ENCODE measurements at places on chromosomes 2 and 18.

DNA sequence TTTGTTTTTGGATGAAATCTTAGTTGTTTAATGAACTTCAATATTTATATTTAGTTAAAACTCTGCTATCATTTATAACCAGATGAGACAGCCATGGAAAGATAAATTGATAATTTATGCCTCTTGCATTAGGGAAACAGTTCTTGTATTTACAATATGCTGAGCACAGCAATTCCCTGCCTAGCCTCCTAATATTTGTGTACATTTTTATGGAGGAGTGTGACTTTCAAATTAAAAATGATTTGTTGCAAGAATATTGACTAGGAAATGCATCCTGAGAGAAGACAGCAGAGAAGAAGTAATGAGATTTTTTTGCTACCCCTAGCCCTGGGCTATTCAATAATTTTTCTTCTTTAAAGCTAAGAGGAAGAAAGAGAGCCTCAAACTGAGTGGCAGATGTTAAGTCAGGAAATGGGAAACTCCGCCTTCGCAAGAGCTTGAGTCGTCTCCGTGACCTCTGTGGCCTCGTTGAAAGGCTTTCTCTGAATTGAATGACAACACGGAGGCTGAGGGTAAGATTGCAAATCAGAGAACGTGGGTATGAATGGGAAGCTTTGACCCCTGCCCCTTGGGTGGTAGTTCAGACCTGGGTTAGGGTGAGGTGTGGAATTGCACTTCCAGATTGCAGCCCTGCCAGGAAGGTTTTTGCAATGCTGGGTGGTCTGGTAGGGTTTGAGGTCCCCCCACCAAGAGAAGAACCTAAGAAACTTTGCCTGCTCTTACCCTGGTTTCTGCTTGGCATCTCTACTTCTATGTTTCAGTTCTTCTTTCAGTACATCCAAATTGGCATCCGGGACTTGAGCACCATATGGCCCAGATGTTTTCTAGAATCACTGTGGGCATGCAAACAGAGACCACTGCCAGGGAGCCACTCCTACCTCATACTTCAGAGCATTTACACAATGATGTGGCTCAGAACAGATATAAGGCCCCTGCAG is 210.3 kb upstream of the RBMS1 start:
- no peak for ATAC-seq

GRCh38 chr2:3670376-3670775 is 12.4 kb downstream of the ALLC start:
- no peak for ATAC-seq

DNA sequence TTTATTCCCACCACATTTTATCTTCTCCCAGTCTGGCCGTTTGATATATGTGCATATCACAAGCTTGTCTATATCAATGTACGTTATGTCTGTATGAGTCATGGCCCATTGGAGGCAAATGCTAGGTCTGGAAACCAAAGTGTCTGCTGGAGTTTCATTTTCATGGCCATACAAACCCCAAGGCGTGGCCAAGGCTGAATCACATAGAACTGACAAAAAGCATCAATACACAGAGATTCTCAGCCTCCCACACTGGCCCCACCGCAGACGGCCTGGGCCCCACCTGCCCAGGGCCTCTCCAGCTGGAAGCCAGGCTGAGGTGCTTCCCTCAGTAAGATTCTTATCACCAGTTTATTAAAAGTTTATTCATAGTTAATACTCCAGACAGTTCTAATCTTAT is 40.5 kb upstream of the SALL3 start:
- ATAC-seq, result no peak

DNA sequence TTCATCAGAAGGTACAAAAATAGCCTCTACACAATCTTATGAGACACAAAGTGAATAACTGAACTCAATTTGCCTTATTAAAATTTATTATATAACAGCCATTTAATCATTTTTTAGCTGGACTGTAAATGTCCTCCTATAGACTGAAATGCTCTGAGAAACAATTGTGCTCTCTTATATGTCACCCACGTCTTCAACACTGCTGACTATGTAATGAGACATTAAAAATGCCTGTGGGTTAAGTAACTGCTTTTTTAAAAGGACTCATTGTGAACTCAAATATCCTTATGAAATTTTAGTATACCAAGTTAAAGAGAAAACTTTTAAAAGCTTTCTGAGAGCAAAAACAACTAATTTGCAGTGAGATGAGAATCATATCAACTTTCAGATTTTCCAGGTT is 10.4 kb upstream of the GALNT1 start:
- ATAC-seq, result no peak

DNA sequence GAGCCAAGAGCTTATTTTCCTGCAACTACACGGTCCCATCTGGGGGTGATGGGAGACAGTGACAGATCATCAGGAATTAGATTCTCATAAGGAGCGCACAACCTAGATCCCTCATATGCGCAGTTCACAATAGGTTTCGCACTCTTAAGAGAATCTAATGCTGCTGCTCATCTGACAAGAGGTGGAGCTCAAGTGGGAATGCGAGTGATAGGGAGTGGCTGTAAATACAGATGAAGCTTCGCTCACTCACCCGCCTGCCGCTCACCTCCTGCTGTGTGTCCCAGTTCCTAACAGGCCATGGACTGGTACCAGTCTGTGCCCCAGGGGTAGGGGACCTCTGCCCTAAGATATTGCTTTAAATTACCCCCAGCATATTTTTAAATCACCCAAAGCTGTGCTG is 10.8 kb downstream of the LRRFIP1 start:
- ATAC-seq, result no peak

DNA sequence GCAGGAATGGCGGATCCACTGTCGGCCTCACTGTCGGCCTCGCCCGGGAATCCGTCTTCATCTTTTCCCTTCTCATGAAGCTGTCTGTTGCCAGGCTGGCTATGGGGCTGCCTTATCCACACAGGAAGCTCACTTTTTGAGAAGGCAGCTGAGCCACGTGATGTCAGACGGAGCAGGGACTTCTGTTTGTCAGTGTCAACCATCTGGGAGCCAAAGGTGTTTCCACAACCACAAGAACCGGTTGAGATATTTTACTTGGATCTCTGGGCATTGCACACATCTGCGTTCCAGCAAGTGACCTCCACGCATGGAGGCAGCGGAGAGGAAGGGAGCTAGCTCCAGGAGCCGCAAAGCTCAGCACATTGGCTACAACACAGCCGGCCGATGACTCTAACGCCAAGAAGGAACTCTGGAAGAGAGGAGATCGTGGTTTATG is 27.4 kb upstream of the TAF1B start:
- ATAC-seq, result no peak

GRCh38 chr2:209305026-209305425 is 118.8 kb upstream of the MAP2 start:
- no peak for ATAC-seq

DNA sequence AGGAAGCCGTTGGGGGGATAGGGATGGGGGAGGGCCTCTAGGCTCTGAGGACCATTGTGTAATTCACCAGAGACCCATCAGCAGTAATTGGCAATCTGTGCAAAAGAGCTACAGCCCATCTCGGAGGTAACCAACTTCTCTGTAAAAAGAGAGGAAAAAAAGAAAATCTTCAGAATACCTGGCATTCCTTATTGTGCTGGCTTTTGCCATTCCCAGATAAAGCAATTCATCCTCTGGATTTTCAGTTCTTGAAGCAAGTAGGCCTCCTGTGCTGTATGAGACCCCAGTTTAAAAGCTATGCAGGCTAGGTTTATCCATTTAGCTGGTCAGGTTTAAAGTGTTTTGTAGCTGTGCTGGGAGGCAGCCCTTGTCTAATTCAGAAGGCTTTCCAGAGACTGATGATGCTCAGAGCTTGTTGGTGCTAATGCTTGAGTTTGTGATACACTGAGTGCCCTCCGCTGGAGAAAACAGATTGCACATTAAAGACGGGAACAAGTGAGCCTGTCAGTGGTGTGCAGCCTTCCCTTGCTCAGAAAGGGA is at the start of gene LRRTM4:
TSS of gene LRRTM4 (minus strand) at position 446 of the 540 bp plus-strand sequence.
- ATAC-seq, result no peak

DNA sequence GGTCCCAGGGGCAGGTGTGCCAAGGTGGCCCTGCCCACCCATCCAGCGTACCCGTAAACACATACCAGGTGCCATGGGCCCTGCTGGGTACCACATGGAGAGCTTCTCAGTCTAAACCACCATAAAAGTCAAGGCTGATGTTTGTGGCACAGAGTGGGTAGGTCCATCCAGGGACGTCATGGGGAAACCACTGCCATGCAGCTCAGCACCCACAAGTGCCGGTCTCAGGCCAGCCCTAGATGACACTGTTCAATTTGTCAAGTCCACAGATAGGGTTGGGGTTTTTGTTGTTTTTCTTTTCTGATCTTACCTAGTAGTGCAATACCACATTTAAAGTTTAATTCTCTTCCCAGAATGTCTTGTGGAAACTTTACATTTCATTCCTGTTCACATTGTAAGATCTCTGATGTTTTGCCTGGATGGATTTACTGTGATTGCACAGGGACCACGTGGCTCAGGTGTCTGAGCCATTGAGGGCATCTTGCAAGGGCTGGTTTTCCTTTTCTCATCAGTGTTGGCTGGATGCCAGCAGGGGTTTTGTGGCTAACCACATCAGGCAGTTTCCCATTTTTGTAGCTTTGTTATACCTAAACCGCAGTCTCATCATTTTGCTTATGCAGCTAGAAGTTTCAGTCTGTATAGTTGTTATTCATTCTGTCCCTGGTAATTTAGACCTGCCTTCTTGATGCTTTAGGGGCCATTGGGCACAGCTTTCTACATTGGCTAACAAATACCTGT is 64.7 kb downstream of the STK25 start:
- ATAC-seq, result no peak

DNA sequence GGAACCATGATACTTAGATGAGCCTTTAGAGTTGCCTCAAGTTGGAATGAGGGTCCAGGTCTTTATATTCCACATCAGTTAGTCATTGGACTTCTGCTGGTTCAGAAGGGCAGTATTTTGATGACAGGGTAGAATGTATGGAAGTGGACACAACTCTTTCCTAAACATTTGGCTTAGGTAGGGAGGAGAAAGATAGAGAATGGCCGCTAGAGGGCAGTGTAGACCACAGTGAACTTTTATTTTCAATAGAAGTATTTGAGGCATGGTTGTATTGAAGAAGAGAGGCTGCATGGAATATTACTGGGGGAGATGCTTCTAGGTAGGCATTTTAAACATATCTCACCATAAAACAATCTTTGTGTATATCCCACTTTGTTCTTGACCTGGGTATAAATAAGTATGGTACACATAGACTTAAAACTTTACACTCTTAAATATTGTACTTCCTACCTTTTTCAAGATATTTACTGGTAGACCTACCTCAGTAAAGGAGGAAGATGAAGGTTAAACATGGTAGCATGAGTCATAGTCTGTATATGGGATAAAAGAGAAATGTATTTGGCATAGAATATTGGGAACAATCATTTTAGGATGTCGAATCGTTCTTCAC is 497.6 kb upstream of the FAM98A start:
- ATAC-seq, result peak; percentile 86

- peak; percentile 88 for ATAC-seq
Measured at GRCh38 chr2:42494355-42495233, 812 bp upstream of the KCNG3 start.

DNA sequence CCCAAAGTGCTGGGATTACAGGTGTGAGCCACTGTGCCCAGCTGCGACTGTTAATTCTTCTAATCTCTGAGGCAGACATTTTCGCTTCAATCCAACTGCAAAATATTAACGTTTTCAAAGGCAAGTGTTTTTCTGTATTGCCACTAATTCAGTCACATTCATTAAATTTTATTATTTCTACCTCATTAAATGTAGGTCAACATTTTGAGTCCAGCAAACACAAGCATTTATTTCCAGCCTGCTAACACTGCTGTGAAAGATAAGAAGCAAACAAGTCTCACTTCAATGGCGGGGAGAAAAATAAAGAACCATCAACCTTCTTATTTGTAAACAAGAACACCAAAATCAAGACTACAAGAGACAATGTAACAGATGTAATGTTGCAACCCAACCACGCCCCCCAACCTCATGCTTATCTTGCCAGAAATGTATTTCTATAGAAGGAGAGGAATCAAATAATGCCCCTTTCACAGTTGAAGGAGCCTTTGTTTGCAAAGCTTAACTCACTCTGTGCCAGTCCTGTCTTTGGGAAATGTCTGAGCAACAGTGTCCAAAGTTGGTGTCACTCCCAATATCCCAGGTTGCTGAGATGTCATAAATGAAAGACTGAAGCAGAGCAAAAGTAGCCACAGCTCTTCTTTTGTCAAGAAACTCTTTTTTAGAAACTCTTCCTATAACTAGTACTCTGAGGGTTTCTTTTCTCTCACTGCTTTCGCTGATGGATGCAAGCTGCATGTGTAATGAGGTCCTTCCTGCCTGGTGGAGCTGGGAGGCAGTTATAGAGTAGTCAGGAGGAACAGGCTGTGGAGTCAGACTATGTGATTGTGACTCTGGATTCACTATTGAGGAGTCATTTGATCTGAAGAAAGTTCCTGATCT is 8.6 kb downstream of the DOCK10 start:
- ATAC-seq, result no peak

Data from SK-N-SH treated with all-trans-retinoic acid at 6 μM for 48 hours (cell line).